ENCODE measurements at places on chromosomes 7 and 10.

DNA sequence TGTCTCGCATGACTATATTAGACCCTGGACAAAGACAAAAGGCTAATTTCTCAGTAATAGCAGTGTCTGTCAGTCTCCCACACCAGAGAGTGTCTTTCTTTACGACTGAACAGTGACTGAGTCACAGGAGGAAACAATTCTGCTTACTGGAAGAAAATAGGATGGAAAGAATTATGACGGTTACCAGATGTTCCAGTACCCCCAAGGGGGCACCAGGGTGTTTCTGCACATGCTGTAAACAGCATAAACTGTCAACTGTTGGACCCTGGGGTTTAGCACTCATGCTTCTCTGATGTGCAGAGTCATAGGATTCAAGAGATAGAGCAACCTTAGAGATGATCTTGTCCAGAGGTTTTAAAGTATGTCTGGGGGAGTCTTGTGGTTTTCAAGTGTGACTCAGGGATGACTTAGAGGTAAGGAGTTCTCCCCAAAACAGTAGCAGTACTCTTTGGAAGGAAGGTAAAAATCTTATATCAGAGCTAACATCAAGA is 291.7 kb downstream of the THSD7A start:
- DNase-seq: no peak

- DNase-seq: no peak
These were observed 35.3 kb upstream of the DPYSL4 start for GRCh38 chr10:132151286-132151950.

- DNase-seq: no peak
These were observed 13.0 kb upstream of the DHTKD1 start for GRCh38 chr10:12055732-12056131.

- no peak for DNase-seq
These were observed 47.5 kb downstream of the INHBA start for GRCh38 chr7:41655426-41655825.

GRCh38 chr7:150936018-150936417 is 42.1 kb downstream of the KCNH2 start:
- no peak for DNase-seq

- DNase-seq: no peak
These were observed 27.2 kb downstream of the LSM5 start for GRCh38 chr7:32462977-32463376.
